ENCODE measurements at places on chromosomes 1 and 21.

- no peak for DNase-seq
Observed at GRCh38 chr1:72278461-72278860, 3.9 kb downstream of the NEGR1 start.

DNA sequence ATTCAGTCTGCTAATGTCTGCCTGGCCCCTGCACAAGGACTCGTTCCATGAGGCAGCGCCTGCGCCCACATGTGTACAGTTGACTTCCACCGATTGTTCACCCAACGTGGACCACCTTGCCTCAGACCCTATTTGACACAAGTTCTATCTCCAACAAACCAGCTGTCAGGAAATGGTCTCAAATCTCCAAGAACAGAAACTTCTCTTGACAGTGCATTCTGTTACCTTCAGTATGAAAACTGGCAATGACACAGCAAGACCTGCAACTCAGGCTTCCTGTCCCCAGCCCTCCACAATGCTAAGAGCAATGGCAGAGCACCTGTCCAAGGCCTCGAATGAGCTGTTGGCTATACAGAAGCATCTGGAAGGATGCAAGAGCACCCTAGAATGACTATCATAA, 102.3 kb upstream of the CLDN14 start:
- no peak for DNase-seq

GRCh38 chr1:28039341-28039740, 49.1 kb downstream of the EYA3 start:
- no peak for DNase-seq

DNA sequence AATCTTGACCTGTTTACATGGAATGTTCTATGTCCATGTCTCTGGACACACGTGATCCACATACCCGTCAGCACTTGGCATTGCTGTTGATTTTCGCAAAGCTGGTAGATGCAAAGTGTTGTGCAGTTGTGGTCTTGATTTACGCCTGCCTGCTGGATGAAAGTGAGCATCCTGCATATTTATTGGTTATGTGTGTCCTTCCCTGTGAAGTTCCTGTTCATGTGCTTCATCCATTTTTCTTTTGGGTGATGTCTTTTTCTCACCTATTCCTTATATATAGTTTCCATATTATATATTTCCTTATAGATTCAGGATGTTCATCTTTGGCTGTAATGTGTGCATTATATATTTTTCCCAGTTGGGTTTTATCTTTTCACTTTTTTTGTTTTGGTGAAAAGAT, 6.5 kb downstream of the AGPAT3 start:
- DNase-seq, result no peak

DNA sequence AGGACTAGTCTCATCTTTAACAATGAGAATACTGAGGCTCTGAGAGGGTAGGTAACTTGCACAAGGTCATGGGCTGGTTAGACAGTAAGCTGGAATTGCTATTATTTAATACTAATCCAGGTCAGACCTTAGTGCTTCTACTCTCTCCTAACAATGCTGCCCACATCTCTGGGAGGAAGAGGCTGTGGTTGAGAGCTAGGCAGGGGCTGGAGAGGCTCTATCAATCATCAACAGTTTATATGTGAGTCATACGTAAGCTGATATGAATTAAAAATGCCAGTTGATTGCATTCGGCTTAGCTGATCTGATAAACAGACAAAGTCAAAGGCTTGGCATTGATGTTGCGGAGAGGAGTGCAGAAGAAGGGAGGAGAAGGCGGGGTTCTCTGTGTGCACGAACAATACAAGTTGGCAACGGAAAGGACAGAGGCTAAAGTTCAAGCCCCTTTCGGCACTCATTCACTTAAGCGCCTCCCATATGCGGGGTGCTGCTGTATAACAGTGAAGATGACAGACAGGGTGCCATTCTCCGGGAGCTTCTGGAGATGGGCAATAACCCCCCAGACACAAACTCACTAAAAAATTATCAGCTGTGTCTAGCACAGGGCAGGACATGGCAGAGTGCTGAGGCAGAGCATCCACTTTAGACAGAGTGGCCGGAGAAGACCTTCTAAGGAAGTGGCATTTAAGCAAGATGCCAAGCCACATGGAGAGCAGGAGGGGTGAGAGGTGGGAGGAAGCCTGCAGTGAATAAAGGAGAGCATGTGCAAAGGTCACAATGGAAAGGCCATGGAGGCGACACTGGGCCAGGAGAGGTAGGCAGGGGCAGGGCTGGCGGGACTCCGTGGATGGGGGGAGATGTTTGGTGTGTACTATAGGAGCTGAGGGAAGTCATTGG, 195.2 kb downstream of the ZSCAN20 start:
- DNase-seq, result no peak

DNA sequence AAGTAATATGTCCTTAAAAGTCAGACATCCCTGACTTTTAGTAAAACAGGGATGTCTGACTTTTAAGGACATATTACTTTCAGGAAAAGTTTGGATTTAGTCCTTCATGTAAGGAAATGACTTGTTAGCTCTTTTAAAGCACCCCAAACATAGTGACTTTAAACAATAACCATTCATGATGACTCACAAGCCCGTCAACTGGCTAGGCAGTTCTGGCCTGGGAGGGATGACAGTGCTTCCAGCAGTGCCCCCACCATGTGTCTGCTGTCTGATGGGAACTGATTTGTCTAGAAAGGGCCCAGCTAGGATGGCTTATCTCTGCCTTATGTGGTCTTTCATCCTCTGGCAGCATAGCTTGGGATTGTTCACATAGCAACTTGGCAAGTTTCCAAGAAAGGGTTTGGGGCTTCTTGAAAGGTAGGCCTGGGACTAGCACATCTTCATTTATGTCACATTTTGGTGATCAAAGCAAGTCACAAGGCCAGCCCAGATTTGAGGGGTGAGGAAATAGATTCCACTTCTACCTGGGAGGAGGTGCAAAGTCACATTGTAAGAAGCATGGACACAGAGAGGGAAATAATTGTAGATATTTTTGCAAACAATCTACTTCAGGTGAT, 143.5 kb downstream of the C1orf94 start:
- DNase-seq, result no peak

DNA sequence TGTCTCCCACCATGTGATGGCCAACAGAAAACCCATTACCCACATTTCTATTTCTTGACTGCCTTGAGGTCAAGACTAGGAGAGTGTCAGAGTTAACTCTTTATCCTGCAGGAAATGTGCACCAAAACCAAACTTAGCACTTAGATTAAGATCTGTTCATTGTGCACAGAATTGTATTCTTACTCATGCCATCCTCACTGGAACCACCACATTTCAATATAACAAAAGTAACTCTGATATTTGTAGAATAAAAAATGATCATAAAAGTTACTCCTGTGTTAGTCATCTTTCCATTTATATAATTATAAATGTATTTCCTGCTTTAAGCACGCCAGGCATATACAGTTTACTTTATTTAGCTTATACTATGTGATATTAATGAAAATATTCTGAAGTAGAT, 193.0 kb upstream of the DPYD start:
- no peak for DNase-seq

DNA sequence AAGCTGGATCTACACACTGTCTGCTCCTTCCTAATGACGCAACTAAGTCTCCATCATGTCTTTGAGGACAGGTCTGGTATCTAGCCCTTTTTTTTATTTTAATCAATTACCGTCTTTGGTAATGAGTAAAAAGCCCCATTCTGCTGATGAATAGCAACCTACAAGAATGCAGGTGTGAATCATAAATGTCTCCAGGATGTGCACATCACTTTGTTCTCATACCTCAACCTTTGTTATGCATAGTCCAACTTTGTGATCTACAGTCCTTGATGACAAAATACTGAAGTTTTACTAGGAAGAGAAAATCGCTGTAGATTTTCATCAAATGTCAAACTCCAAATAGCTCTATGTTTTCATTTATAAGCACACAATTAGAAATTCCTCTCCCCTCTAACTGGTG, 39.3 kb downstream of the PLPPR5 start:
- no peak for DNase-seq

- DNase-seq, result no peak
Observed at GRCh38 chr1:247375747-247376146, 40.2 kb upstream of the NLRP3 start.

DNA sequence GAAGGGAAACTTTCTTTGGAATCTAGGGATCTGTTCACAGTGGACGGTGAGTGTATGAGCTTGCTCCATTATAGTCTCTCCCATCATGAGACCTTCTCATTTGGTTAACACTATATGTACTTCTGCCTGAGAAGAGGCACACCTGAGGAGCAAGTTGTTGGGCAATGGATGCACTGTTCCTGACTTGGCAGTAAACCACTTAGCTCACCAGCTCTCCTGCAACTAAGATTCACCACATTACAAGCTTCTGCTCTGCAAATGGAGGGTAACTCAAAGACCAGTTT, 10.2 kb downstream of the MACF1 start:
- no peak for DNase-seq

GRCh38 chr1:200314085-200314750, 95.6 kb downstream of the ZNF281 start:
- DNase-seq, result no peak

- DNase-seq, result no peak
Observed at GRCh38 chr1:112933820-112934571, 22.0 kb downstream of the SLC16A1 start.

DNA sequence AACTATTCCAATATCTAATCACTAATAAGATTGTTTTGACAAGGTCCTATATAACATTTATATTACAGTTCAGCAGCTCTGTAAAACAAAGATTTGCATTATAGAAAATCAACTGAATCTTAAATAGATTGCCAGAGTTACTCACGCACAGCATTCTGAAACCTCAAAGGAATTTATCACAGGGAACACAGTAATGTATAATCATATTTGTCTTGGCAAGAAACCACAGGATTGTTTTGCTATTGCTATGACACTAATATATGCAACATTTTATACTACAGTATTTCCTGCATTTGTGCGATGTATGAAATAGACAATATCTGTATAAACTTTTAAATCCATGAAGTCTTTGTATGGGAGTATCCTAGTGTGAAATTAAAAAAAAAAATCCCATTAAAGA, 101.4 kb downstream of the PLPPR5 start:
- DNase-seq, result no peak

DNA sequence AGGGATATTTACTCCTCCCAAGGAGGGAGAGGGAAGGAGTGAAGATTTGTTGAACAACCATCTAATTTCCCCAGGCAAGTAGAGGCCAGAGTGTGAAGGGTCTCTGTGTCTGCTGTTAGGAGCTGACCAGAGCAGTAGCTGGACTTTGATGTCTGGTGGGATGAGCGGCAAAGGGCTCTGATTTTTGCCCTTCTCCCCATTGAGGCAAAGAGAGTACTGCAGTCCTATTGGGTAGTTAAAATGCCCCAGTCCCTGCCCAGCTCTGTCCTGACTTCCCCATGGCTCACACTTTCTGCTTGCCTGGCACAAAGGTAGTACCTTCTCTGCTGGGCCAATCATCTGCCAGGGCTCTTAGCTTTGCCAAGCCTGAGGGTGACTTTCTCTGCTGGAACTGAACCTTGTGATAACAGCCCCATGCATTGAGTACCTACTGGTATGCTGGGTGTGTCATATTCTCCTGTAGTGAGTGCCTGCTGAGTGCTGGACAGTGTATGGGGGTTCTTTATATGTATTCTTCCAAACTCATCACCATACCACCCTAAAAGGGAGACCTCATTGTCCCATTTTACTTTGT, 64.0 kb upstream of the SELENON start:
- DNase-seq, result peak; percentile 25

DNA sequence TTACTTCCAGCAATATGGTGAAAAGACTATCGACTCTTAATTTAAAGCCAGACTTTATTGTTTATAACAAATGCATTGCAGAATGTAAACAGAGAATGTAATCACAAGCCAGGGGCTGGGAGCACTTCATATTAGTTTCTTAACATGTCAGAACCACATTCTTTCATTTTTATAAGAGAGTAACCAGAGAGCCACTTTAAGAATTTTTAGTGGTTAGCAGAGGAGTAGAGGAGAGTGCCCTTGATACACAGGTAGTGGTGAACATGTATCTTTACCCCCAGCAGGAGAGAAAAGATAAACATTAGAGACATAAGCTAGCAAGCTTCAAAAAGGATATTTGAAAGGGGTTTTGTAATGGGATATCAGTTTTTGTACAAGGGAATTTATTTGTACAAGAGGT, 11.1 kb downstream of the AMY2B start:
- DNase-seq, result no peak

DNA sequence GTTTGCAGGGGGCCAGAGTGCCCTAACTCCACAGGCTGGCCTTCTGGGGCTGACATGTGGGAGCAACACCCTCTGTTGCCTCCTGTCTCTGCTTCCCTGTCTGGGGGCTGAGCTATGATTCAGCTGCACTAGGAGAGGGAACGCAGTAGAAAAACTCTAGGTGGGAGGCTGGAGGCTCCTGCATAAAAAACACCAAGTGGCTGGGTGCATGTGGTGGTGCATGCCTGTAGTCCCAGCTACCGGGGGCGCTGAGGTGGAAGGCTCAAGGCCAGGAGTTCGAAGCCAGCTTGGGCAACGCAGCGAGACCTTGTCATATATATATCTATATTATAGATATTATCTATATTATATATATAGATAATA, 5.6 kb downstream of the KIF17 start:
- DNase-seq, result no peak

- no peak for DNase-seq
Observed at GRCh38 chr1:118998171-118998570, 10.0 kb upstream of the TBX15 start.

GRCh38 chr21:43297391-43297981, 128.7 kb downstream of the CRYAA start:
- DNase-seq, result no peak

DNA sequence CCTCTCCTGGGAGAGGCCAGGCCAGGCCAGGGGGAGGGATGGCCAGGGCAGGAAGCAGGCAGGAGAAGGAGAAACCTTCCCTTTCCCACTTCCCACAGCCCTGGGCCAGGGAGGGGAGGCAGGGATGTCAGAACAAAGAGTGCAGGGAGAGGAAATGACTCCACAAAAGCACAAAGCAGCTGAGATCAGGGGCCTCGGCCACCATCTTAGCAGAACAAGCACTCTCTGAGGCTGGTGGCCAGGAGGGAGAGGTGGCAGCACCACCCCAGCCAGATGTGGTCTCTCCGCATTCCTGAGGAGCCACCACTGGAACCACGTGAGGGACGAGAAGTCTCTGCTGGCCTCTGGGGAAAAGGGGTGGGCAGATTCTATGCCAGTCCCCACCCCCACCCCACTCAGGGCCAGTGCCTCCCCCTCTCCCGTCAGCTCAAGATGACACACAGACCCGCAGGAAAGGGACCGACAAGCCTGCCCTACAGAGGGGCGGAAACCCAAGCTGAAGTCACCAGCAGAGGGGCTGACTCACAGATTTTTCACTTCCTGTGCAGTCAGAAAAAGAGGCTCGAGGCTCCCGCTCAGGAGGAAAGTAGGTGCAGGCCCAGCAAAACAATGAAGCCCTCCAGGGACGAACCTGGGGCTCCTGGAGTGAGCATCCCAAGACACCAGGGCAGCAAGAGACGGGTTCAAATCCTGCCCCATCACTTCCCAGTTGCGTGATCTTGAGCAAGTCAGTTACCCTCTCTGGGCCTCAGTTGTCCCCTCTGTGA, 24.1 kb upstream of the ALDH4A1 start:
- no peak for DNase-seq

- DNase-seq, result peak; percentile 63
Observed at GRCh38 chr1:3000671-3001470, 20.4 kb upstream of the ACTRT2 start.

- DNase-seq, result no peak
Observed at GRCh38 chr1:174911606-174912005, 88.1 kb upstream of the CACYBP start.

Data from upper lobe of right lung (tissue), 1 donor.